ENCODE measurements at places on chromosomes 1 and 21. TPM values are rescaled to one million over a fixed set of nuclear protein-coding genes. Genes with fewer than 3 reads are reported as not detected.
A peak's percentile ranks its signal among the peaks of the same experiment; 100 is the strongest.

The KRTAP19-3 gene
- total RNA-seq: not detected

The LCE3E gene
- not detected for total RNA-seq

The CFHR5 gene
- not detected for total RNA-seq

The TNFRSF4 gene
- total RNA-seq: 2.3 TPM

The TRABD2B gene
- total RNA-seq: 2.3 TPM

The ARHGAP30 gene
- 16.5 TPM for total RNA-seq

- H3K4me1 ChIP-seq: peaks cover 15% of the 10 kb centered on the region
- H3K4me3 ChIP-seq: no peak overlapping the region
- no peak overlapping the region for H3K27ac ChIP-seq
- H3K27me3 ChIP-seq: no peaks in the 10 kb centered on the region
These were observed 133.7 kb upstream of the RUNX3 start for GRCh38 chr1:25063591-25064416.

DNA sequence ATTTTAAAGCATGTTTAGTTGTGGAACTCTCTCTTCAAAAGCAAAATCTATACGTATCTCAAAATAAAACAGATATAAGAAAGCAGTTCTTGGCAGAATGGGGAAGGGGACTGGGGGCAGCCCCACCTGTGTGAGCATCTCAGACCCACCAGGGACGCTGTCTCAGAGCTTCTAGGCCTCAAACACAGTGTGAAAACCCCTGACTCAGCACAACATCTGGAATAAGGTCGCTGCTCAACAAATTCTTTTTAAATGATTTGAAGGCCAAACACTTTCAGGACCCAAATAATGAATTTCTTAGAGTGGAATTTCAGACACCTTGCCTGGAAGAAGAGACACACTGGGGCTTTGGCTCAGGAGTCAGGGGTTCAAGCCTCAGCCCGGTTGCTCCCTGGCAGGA is 27.1 kb upstream of the GRHL3 start:
- no peaks in the 10 kb centered on the region for H3K36me3 ChIP-seq
- peaks cover 9% of the 10 kb centered on the region for H3K4me1 ChIP-seq
- H3K27me3 ChIP-seq: no peaks in the 10 kb centered on the region

- no peaks in the 10 kb centered on the region for H3K4me1 ChIP-seq
- no peak overlapping the region for H3K27ac ChIP-seq
- H3K4me3 ChIP-seq: no peak overlapping the region
- H3K27me3 ChIP-seq: no peaks in the 10 kb centered on the region
These were observed 52.5 kb downstream of the LRIG2 start for GRCh38 chr1:113125517-113125916.

GRCh38 chr1:45010855-45011811 is at the start of gene HECTD3:
Gene HECTD3 (minus strand): TSS chr1:45011324. CDS start chr1:45011257, 67 bp downstream.
- H3K4me3 ChIP-seq: peak within 1 kb of the TSS; percentile 81
- peak; percentile 70 for DNase-seq
- H3K27me3 ChIP-seq: no peaks in the 10 kb centered on the region

DNA sequence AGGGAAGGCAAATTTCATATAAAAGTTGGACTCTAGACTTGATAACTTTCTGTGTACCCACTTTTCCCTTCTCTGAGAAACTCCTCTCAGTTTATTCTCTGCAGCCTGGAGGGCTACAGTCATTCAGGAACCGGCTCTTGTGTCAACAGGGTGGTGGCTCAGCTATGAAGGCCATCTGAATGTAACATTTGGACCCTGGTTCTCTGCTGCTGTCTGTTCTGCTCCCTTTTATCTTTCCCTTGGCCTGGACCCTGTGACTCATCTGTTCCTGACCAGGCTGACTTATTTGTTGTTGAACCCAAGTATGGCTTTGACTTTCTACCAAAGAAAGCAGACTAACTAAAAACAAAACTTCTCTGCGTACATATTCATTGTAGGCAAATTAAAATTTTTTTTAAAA is 75.4 kb downstream of the CENPF start:
- H3K36me3 ChIP-seq: no peaks in the 10 kb centered on the region
- no peaks in the 10 kb centered on the region for H3K4me1 ChIP-seq
- H3K27me3 ChIP-seq: no peaks in the 10 kb centered on the region

- no peak overlapping the region for H3K27ac ChIP-seq
- H3K36me3 ChIP-seq: no peaks in the 10 kb centered on the region
- H3K27me3 ChIP-seq: no peaks in the 10 kb centered on the region
These were observed 40.8 kb downstream of the PTPRC start for GRCh38 chr1:198679535-198680173.

DNA sequence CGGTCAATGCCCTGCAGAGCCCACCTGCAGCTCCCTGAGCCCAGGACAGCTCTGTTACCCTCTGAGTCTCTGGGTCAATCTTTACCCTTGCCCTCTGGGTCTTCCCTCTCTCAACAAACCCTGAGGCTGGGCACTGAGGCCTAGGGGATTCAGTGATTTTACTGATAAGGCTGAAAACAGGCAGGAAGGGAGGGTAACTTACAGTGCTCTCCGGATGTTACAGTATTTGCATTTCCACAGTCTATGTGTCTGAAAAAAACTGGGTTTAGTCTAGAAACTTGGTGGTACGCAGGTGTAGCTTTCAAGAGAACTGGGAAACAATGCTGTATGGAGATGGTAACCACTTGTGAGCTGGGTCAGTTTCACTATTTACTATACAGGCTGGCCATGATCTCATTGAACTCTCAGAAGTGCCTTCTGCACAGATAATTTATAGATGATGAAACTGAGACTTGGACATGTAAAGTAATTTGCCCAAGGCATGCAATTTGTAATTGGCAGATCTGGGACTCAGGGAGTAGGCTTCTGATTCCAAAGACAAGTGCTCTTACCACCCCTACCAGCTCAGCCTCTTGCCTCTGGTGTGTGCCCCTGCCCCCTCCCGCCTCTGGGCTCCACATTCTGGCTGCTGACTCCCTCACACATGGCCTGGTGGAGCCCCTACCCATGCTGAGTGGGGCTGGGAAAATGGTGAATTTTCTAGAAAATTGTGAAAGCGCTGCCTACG is 48.8 kb downstream of the TENT5C start:
- no peaks in the 10 kb centered on the region for H3K27me3 ChIP-seq
- H3K4me1 ChIP-seq: no peaks in the 10 kb centered on the region
- no peak for DNase-seq
- H3K36me3 ChIP-seq: no peaks in the 10 kb centered on the region
- peak overlapping the region; percentile 14 for H3K27ac ChIP-seq

GRCh38 chr1:107460035-107460434 is 319.2 kb downstream of the NTNG1 start:
- H3K27me3 ChIP-seq: no peaks in the 10 kb centered on the region
- no peaks in the 10 kb centered on the region for H3K36me3 ChIP-seq

DNA sequence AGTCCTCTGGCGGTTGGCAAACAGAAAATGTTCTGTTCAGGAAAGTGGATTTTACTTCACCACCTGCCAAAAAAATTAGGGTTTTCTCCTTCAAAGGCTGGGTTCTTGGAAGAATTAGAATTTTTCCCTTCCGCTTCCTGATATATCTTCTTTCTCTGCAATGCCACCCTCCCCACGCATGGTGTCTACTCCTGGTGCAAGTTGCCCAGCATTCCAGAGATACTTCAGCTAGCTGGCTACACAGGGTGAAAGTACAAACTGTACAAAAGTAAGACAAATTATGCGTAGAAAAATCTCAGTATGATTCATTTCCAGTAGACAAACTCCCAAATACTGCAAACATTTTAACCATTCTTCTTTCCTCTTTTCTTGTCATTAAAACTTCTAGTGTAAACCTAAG is 430.1 kb upstream of the ESRRG start:
- DNase-seq: peak; percentile 78
- H3K27ac ChIP-seq: peak overlapping the region; percentile 52
- H3K4me1 ChIP-seq: no peaks in the 10 kb centered on the region
- no peak overlapping the region for H3K4me3 ChIP-seq
- H3K27me3 ChIP-seq: no peaks in the 10 kb centered on the region

DNA sequence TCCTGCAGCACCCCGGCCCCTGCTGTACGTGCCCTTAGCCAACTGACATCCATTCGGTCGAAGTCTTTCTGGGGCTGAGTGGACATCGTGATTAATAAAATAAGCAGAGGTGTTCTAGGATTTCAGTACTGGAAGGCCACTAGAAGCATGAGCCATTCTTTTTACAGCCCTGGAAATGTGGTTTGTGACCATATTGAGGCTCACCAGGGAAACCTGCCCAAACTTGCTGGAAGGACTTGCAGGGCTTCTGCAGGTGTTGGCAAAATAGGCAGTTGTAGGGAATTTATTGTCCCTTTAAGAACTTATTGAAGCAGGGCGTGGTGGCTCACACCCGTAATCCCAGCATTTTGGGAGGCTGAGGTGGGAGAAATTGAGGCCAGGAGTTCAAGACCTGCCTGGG is 80.8 kb downstream of the DOP1B start:
- H3K4me1 ChIP-seq: peaks cover 6% of the 10 kb centered on the region
- no peak for DNase-seq
- H3K4me3 ChIP-seq: no peak overlapping the region
- H3K27me3 ChIP-seq: no peaks in the 10 kb centered on the region
- H3K27ac ChIP-seq: no peak overlapping the region

DNA sequence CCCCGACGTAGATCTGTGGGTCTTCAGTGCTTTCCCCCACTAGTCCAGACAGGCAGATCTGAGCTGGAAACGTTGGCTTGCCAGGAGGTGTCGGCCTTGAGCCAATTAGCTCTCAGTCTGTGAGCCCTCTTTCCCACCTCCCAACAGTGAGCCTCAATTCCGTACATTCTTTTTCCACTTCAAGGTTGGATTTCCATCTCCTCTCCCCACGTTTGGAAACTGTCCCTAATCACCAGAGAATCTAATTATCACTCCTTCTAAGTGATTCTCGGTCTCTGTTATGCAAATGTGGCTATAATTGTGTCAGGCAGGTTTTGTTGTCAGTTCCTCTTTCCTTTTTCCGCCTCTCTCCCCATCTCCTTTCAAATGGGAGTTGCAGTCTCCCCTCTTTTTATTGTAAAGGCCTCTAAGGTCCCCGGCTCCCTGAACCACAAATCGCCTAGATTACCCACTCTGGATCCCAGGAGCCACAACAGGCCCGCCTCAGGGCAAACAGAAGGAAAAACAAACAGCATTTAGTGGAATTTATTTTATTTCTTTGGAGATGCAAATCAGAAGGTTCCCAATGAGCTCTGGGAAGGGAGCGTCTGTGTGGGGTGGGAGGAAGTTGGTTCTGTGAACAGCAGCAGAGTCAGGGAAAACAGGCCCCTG is 29.4 kb upstream of the LRRN2 start:
- DNase-seq: no peak
- H3K27ac ChIP-seq: peak overlapping the region; percentile 36
- H3K27me3 ChIP-seq: no peaks in the 10 kb centered on the region
- no peaks in the 10 kb centered on the region for H3K36me3 ChIP-seq

Measured in breast epithelium (tissue), 4 donors.